ENCODE measurements at places on chromosomes 12 and 14. TPM values are rescaled to one million over a fixed set of nuclear protein-coding genes. Genes with fewer than 3 reads are reported as not detected.

DNA sequence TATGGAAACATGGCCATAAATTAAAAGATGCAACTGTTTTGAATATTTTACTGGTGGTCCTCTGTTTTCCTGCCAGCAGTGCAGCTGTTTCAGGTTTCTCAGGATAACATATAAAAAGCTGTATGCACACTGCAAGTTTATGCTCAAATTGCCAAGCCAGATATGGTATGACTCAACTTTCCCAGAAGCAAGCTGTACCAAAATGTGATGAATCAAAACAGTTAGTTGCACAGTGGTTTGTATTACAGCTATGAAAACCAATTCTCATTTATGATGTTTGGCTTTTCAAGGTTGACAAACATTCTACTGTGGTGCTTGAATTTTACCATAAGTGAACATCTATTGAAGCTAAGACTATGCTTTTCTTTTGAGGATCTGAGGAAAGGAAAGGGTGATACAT is 15.5 kb downstream of the TRMT5 start:
- H3K4me3 ChIP-seq: no peak overlapping the region
- DNase-seq: no peak
- H3K27ac ChIP-seq: no peak overlapping the region
- no peaks in the 10 kb centered on the region for H3K4me1 ChIP-seq

- no peak overlapping the region for H3K4me3 ChIP-seq
- no peaks in the 10 kb centered on the region for H3K27me3 ChIP-seq
- no peak overlapping the region for H3K27ac ChIP-seq
Measured at GRCh38 chr12:91896286-91897024, 249.2 kb downstream of the BTG1 start.

- H3K4me1 ChIP-seq: peaks cover 16% of the 10 kb centered on the region
- no peak overlapping the region for H3K27ac ChIP-seq
- H3K27me3 ChIP-seq: no peaks in the 10 kb centered on the region
- no peak overlapping the region for H3K4me3 ChIP-seq
- no peaks in the 10 kb centered on the region for H3K36me3 ChIP-seq
Measured at GRCh38 chr12:104677441-104678089, 220.8 kb downstream of the CHST11 start.

AQP6 gene
- total RNA-seq: not detected

DNA sequence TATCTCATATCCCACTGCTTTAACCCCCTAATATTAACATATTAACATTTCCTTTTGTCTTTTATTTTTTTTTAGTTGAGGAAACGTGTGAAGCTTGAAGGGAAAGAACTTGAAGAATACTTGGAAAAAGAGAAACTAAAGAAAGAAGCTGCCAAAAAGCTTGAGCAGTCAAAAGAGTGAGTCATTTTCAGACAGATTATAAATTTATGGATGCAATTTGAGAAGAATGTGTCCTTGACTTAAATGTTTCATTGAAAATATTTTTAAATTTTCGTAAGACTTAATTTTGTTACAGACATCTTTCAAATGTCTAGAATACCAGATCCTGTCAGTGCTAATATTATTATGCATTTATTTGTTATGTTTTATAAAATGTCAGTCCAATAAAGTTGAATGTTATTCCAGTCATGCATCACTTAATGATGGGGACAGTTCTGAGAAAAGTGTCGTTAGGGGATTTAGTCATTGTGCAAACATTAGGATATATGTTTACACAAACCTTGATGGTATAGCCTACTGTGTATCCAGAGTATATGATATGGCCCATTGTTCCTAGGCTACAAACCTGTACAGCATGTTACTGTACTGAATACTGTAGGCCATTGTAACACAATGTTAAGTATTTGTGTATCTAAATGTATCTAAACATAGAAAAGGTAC is 32.6 kb downstream of the CPSF2 start:
- no peaks in the 10 kb centered on the region for H3K27me3 ChIP-seq
- no peak overlapping the region for H3K4me3 ChIP-seq
- no peak overlapping the region for H3K27ac ChIP-seq
- DNase-seq: no peak
- H3K36me3 ChIP-seq: peaks cover 87% of the 10 kb centered on the region

CSRP2 gene
- 21.8 TPM for total RNA-seq

LGALS3 gene
- total RNA-seq: 228 TPM

Data from heart left ventricle (tissue), 16 donors.